H9 (cell line): ENCODE measurements at places on chromosomes 13 and 19. TPM values are rescaled to one million over a fixed set of nuclear protein-coding genes. Genes with fewer than 3 reads are reported as not detected.

DNA sequence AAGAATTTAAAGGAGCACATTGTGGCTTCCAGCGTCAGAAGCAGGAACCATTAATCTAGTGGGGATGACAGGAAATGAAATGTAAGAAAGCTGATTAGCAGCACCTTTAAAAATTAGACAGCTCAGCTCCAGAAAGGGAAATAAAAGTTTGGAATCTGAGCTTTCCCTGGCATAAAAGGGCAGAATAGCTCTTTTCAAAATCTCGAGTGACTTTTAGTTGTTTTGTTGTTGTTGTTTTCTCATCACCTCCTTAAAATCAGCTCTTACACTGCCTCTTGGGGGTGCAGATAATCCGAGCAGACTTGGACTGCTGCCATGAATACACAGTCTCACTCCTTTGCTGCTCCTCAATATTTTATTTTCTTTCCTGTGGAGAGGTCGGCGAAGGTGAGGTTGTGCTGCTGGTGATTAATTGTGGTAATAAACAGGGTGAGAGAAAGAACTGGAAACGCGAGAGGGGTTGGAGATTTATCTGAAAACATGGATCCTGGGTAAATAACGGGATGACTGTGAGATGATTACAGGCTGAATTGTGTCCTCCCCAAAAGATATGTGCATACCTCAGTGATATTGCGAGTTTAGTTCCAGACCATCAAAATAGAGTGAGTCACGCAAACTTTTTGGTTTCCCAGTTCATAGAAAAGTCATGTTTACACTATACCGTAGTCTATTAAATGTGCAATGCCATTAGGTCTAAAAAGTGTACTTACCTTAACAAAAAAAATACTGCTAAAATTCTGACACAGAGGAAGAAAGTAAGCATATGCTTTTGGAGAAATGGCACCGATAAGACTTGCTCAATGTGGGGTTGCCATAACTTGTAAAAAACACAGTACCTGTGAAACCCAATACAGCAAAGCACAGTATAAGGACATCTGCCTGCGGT, 787.7 kb downstream of the UQCRFS1 start:
- H3K27me3 ChIP-seq, result no peaks in the 10 kb centered on the region
- H3K36me3 ChIP-seq, result peaks cover 2% of the 10 kb centered on the region; the same call in 2 of the 3 replicates
- DNase-seq, result no peak
- H3K4me3 ChIP-seq, result no peak overlapping the region
- peak overlapping the region; percentile 90 for H3K27ac ChIP-seq

Gene ZFP28
- 3.2 and 3.8 TPM in 2 replicates for total RNA-seq

Gene OR7D2
- 0.31 and 0.48 TPM in 2 replicates for total RNA-seq

- no peaks in the 10 kb centered on the region for H3K27me3 ChIP-seq
- peaks cover 9% of the 10 kb centered on the region; the same call in 1 of the 2 replicates for H3K4me1 ChIP-seq
- H3K36me3 ChIP-seq, result peaks cover under 1% of the 10 kb centered on the region; the same call in 1 of the 2 replicates
- no peak overlapping the region for H3K4me3 ChIP-seq
Measured at GRCh38 chr19:2168619-2169424, 5.1 kb downstream of the DOT1L start.

Gene C1QTNF9B
- total RNA-seq, result not detected in 2 replicates
